ENCODE measurements at places on chromosomes 7 and 10.

DNA sequence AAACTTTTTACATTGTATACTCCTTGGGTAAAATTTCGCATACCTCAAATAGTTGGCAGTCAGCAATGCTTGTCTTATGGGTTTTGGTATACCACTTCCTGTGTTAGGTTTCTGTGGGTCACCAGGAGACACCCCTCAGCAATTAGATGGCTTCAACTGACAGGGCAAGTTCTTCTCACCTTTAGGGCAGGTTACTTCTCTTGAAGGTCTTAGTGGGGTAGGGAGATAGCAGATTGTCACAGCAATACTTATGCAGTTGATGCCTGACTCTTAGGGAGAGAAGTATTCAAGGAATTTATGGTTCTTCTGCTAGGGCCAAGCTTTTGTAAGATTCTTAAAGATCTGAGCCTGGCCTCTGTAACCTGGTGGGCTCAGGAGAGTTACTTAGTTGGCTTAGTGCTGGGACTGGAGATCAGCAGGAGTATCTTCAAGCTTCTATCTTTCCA, 42.9 kb downstream of the MKLN1 start:
- DNase-seq = no peak

DNA sequence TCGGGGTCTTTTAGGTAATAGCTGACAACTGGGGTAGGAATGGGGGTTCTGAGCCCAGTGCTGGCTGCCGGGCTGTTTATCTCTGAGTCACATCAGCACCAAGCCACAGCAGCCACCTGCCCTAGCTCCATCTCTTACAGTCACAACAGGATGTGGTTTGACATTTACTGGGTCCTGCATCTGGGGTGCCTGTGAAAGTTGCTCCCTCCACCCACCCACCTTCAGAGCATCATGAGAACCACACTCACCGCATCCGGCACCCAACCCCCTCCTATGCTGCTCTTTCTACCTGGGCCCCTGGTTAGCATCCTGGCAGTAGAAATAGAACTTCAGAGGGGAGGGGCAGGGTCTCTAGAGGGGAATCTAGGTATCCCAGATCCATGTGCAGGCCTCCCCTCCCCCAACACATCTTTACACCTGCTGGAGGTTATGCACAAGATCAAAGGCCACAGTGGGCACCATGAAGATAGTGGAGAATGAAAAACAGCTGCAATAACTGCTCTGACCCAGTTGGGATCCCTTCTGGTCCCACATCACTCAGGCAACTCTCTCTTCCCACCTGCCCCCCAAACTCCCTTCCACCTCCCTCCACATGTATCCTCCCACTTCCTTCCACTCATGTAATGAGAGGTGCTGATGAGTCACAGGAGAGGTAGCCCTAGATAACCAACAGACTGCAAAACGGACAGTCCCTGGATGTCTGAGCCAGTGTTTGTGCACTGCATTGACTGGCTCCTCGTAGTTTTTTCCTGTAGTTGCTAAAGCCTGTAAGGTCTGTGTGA, 38.2 kb downstream of the PRSS2 start:
- no peak for DNase-seq

DNA sequence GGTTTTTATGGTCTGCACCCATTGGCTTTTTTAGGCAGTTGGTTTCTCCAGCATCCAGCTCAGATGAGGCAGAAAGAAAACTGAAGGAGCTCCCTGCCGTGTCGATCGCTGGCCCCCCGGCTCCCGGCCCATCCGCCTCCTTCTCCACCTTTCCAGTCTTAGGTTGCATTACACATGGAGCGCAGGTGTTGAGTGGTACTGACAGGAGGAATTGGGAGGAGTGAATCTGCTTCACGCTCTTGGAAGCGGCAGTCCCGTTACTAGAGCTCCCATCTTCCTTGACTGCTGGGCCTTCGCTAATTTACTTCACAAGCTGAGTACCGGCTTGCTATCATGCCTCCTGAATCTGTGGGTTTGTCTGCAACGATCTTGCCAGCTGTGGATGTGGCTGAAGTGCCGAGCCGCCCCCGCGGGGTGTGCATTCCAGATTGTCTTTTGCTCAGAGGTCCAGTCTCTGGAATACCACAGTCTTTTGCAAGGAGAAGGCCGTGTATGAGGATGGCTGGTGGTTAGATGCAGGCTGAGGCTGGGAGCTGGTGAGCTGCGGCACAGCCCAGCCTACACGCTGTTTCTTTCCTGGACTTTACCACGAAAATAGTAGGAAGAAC, 17.1 kb downstream of the IQCE start:
- DNase-seq = no peak

DNA sequence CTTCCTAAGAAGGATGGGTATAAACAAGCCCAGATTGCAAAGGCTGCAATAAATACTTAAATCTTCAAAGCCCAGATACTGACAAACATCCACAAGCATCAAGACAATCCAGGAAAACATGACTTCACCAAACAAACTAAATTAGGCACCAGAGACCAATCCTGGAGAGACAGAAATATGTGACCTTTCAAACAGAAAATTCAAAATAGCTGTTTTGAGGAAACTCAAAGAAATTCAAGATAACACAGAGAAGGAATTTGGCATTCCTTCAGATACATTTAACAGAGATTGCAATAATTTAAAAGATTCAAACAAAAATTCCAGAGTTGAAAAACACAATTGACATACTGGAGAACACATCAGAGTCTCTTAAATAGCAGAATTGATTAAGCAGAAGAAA, 23.0 kb downstream of the GSDME start:
- no peak for DNase-seq

- no peak for DNase-seq
Measured at GRCh38 chr7:27329909-27330308, 87.3 kb downstream of the EVX1 start.

GRCh38 chr10:70475661-70476060, 2.9 kb upstream of the PALD1 start:
- peak; percentile 87 for DNase-seq

GRCh38 chr7:31476073-31476745, 37.7 kb upstream of the ITPRID1 start:
- no peak for DNase-seq

DNA sequence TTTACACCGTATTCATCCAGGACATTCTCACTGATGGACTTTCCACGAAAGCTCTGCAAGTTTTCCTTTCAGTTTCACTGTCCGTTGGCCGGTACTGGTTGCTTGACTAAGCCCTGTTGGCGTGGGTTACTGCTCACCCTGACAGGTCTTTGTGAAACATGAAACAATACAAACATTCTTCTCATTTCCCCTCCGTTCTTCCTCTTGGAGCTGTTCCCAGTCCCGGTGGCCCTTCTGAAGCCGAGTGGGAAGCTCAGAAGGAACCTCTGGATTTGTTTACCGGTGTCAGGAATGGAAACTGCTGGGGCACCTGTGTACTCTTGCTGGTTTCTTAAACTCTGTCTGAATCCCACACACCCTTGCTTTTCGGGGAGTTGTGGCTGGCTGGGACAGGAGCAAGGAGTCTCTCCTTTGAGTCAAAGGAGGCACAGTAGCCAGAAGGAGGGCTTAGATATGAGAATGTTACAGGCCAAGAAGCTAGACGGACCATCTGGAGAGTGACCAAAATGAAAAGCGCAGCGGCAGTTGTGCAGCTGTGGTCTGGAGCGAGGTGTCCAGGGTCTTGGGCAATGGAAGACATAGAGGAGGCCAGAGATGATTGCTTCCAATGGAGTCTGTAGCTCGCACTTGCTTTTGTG, 45.7 kb downstream of the LYZL2 start:
- peak; percentile 78 for DNase-seq

GRCh38 chr7:141409801-141410329, 141.3 kb upstream of the AGK start:
- DNase-seq = no peak

GRCh38 chr10:13335881-13336280, 12.2 kb downstream of the SEPHS1 start:
- no peak for DNase-seq

DNA sequence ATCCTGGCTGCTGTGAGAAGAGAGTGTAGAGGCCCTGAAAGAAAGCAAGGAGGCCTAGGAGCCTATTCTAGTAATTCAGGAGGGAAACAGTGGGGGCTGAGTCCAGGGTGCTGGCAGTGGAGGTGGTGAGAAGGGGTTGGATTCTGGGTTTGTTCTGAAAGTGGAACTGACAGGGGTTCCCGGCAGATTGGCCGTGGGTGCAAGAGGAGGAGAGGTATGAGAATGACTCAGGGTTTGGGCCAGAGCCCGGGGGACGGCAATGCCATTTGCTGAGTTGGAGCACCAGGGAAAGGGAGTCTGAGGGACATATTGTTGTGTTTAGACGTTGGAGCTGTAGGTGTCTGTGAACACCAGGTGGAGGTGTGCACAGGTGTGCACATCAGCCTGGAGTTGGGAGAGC, 38.5 kb downstream of the NPTX2 start:
- DNase-seq = no peak

- no peak for DNase-seq
Measured at GRCh38 chr10:31771331-31771831, 157.2 kb downstream of the ARHGAP12 start.

DNA sequence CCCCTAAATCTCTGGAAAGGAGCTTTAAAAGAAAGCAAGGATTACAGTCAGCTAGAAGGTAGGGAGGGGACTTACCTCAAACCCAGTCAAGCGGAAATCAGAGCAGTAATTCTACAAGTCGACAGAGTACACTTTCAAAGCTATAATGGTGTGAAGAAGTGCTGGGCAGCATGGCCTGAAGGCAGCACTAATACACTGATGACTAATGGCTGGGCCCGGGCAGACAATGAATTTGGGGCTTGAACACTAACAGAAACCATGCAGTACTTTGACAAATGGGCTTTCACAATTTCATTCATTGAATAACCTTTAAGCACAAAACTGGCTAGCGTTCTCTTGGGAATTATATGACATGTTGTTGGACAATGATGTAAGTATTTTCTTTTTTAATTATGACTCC, 4.7 kb downstream of the GLI3 start:
- peak; percentile 61 for DNase-seq

DNA sequence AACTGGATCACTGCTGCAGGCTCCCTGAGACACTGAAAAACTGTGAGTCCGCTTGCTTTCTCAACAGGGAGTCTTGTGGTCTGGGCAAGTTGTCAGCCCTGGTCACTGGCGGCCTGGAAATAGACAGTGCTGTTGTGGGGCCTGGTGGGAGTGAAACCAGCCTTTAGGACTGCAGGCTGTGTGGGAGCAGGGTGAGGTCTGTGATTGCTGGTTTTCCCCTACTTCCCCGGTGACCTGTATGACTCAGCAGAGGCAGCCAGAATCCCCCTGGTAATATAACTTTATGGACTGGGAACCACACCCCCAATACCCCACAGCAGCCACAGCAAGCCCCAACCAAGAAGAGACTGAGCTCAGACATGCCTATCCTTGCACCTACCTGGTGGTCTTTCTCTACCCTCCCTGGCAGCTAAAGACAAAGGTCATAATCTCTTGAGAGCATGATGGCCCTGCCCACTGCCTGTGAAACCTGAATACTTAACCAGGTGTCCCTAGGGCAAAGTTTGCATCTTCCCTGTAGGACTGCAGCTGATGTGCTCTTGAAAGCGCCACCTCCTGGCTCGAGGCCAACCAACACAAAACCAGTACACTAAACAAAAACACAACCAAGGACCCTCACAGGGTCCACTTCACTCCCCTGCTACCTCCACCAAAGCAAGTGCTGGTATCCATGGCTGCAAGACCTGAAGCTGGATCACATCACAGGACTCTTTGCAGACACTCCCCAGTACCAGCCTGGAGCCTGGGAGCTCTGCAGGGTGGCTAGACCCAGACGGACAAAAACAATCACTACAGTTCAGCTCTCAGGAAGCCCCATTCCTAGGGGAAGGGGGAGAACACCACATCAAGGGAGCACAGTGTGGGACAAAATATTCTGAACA, 7.2 kb upstream of the ADAM22 start:
- DNase-seq = no peak

GRCh38 chr7:132580277-132580676, 4.0 kb upstream of the PLXNA4 start:
- DNase-seq = no peak

DNA sequence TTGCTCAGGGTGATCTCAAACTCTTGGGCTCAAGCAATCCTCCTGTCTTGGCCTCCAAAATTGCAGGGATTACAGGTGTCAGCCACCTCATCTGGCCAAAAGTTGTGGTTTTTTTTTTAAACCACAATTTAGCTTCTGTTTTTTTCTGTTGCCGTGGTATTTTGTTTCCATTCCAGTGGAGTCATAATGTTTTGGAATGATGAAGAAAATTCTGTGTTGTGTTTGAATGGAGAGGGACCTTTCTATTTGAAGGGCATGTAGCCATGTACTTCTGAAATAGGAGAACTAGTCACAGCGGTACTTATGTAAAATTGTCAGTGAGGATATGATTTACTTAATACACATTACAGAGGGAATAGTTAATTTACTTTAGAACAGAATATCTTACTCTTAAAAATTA, 201.3 kb downstream of the ARL4A start:
- no peak for DNase-seq

GRCh38 chr10:79101560-79102497, 33.1 kb downstream of the ZMIZ1 start:
- no peak for DNase-seq

DNA sequence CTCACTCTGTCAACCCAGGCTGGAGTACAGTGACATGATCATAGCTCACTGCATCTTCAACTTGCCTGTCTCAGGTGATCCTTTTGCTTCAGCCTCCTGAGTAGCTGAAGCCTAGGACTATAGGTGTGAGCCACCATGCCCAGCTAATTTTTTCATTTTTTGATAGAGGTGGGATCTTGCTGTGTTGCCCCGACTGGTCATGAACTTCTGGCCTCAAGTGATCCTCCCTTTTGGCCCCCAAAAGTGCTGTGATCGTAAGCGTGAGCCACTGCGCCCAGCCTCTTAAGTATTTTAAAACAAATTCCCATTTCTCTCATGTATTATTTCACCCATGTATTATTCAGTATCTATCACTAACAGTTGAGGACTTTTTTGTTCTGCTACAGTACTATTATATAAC, 43.5 kb downstream of the KMT2E start:
- no peak for DNase-seq

- DNase-seq = no peak
Measured at GRCh38 chr10:46229144-46229563, 57.6 kb upstream of the ANTXRL start.

DNA sequence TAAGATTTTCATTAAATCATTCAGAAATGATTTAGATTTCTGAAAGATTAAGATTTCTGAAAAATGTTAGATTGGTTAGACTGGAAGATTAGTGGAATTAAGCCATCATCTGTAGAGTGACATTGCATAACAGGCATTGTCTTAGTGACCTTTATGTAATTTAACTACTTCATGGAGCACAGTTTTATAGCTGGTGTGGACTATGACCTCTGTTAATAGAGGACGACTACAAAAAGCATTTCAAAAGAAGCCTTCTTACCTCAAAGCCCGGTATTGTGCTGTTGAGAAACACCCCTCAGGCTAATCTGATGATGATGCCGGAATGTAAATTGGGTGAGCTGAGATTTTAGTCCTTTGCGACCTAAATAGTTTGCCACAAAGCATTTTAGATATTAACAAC, 55.6 kb downstream of the GALNT11 start:
- no peak for DNase-seq

GRCh38 chr10:131776496-131776895, 124.3 kb upstream of the PPP2R2D start:
- no peak for DNase-seq

GRCh38 chr7:105810556-105810955, 65.8 kb downstream of the ATXN7L1 start:
- no peak for DNase-seq

- DNase-seq = no peak
Measured at GRCh38 chr10:132310701-132311337, 3.1 kb upstream of the STK32C start.

All from epithelial cell of prostate (primary cell).